NCI-H2171 (cell line): ENCODE measurements at places on chromosomes 7 and 10.

- DNase-seq = no peak
Observed at GRCh38 chr7:2258661-2259365, 16.8 kb downstream of the NUDT1 start.

- no peak for DNase-seq
Observed at GRCh38 chr7:82017334-82017943, 247.6 kb upstream of the HGF start.

- DNase-seq = no peak
Observed at GRCh38 chr7:96330193-96330592, 8.3 kb upstream of the SLC25A13 start.

GRCh38 chr10:31940839-31941653, 12.4 kb upstream of the ARHGAP12 start:
- no peak for DNase-seq

DNA sequence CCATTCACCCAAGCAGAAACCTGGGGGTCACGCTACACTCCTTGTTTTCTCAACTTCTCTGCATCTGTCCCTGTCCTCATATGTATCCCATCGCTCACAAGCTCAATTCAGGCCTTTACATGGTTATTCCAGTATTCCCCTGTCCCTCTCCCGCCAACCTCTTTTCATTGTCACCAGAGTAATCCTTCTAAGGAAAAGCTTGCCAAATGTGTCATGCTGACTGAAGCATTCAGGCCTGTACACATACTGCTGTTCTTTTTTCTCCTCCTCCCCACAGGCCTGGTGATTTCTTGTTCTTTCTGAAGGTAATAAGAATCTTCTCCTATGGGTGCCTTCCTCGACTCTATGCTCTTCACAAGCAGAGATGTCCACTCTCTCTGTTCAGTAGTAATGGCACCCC, 282.2 kb downstream of the PHTF2 start:
- DNase-seq = no peak

GRCh38 chr10:58867683-58868082, 308.8 kb upstream of the PHYHIPL start:
- no peak for DNase-seq

GRCh38 chr10:93445097-93445960, 36.8 kb downstream of the MYOF start:
- DNase-seq = peak; percentile 64

DNA sequence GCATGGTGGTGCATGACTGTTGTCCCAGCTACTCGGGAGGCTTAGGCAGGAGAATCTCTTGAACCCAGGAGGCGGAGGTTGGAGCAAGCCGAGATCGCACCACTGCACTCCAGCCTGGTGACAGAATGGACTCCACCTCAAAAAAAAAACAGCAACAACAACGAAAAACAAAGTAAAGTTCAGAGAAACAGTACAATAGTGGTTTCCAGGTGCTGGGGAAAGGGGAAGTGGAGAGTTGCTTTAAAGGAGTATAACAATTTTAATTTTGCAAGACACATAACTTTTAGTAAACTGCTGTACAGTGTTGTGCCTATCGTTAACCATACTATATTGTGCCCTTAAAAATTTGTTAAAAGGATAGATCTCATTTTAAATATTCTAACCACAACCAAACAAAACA, 662.7 kb upstream of the POT1 start:
- no peak for DNase-seq

- no peak for DNase-seq
Observed at GRCh38 chr10:131727560-131727959, 173.2 kb upstream of the PPP2R2D start.

- no peak for DNase-seq
Observed at GRCh38 chr10:49534670-49535381, 4.1 kb downstream of the ERCC6 start.

- peak; percentile 52 for DNase-seq
Observed at GRCh38 chr10:97851341-97852001, 1.8 kb downstream of the GOLGA7B start.

GRCh38 chr10:33395201-33395600, 60.7 kb upstream of the NRP1 start:
- DNase-seq = no peak

GRCh38 chr10:5895365-5895764, 5.3 kb downstream of the FBH1 start:
- no peak for DNase-seq

DNA sequence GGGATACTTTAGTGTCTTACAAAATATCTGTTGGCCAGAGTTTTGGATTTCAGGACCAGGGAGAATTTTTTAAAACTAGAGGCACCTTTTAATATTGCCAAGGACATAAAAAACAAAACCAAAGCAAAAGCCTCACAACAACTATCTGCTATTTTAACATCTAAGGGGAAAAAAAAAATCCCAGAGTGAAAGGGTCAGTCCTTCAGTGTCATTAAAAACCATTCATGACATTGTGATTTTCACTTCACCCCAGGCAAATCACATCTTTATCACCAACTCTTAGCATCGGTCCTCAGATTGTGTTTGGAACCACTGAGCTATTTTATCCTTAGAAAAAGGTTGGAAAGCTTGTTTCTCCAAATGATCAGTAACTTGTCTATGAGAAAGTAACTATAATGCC, 10.7 kb downstream of the CEP41 start:
- DNase-seq = no peak

DNA sequence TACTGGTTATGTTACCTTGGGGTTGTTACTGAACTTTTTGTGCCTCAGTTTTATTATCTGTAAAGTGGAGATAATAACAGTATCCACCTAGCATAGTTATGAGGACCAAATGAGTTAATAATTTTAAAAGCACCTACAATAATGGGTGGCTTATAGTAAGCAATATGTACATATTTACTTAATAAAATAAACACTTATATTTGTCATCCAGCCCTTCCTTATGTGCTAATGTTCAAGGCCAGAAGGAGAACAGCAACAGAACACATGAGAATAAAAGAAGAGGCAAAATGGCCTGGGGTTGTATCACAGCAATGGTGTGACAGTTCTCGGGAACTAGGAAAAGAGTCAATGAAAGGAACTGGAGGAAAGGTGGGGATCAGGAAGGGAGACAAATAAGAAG, 255.4 kb upstream of the LRGUK start:
- DNase-seq = no peak

DNA sequence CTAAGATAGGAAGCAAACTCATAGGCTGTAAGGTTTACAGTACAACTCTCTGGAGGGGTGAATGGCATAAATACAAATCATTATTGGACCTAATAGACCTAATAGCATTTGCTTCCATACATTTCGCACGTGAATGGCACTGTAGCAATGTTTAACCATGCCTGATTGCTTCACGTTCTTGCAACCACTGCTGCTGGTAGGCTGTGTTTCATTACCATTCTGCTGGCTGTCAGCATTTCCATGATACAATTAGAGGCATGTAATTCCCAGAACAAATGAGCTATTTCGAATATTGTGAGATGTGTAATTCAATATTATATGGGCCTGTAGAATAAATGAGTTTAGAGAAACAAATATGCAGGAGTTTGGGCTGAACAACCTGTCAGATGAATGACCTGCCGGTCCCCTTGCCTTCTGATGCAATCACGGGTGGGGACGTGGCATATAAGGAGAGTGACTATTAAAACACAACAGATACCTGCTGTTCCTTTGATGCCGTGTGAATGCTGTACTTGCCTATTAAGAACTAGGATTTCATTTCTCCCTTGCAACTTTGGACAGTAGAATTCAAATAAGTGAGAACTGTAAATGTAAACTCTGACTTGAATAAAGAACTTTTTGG, 393.4 kb downstream of the ACTR3B start:
- DNase-seq = no peak

- DNase-seq = no peak
Observed at GRCh38 chr10:133445751-133446708, 7.7 kb upstream of the SCART1 start.

GRCh38 chr7:104980841-104981671, 32.9 kb upstream of the KMT2E start:
- DNase-seq = peak; percentile 49

DNA sequence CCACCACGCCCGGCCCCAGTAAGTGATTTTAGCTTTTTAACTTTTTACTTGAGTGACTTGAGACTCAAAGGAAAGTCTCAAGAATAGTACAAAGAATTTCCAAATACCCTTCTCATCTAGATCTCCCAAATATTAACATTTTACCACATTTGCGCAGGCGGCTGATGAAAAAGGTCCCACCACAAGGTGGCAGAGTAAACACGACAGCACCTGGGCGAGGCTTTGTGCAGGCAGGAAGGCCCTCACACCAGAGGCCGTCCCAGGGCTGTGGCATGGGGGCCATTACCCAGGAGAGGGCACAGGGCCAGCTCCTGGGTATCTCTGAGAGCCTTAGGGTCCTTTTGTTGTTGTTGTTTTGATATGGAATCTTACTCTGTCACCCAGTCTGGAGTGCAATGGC, 50.0 kb upstream of the WIPI2 start:
- DNase-seq = no peak

DNA sequence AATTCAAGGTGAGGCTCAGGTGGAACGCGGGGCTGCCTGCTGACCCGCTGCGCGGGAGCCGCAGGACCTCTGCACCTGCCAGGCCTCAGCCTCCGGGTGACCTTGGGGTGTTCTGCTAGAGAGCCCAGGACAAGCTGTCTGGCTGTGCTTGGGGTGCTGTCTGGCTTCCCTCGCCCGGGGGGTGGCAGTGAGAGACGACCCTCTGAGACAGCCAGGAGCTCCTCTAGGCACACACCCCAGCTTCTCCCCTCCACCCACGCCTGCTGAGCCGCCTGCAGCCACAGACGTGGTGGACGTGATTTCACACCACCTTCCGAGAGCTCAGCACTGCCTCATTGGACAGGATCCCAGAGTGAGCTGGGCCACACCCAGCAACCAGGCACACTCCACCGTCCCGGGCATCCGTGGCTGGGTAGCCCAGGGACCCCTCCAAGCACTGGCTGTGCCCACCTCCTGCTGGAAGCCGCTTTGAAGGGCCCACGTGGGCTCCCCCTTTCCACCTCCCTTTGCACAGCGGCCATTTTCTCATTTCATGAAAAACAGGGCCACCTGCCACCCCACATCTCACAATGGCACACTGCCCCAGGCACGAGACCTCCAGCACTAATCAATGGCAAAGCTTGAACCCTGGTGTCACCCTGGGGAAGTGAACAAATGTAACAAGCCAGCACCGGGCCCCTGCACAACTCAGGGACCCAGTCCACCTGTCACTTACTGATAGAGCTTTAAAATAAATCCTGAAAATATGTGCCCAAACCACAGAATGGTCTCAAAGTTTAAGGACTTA, 35.0 kb downstream of the ZFAND2A start:
- DNase-seq = no peak

DNA sequence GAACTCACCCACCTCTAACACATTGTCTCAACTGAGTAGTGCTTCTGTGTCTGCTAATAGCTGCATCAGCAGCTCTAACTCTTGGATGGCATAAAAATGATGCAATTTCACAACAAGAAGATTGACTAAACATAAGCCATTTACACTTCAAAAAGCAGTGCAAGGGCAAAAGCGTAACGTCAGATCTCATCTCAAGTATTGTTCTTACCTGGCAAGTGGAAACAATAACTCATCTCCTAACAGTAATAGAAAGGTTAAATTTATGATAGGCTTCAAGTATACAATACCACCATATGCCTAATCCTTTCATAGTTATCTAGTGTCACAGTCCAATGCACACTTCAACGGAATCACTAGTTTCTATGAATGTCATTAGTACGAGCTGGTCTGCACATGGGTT, 14.8 kb downstream of the TPK1 start:
- peak; percentile 33 for DNase-seq

DNA sequence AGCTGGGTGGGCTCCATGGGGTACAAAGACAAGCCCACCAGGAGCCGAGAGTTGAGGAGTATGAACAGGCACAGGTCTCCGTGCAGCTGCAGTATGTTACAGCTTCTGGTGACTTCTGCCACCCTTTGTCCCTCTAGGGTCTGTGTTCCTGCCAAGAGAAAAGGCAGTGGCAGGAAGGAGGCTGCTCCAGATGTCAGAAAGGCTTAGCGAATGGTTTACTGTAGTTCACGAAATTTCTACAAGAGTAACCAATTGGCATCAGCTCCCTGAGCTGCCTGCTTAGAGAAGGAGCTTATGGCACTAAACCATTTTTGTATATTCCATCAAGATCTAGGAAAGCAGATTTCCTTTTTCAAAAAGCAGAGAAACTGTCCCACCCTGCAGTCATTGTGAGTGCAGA, 48.2 kb upstream of the TMEM72 start:
- no peak for DNase-seq

GRCh38 chr10:110423650-110424049, 74.1 kb upstream of the DUSP5 start:
- no peak for DNase-seq

- DNase-seq = no peak
Observed at GRCh38 chr7:47647181-47647917, 65.4 kb upstream of the TNS3 start.

GRCh38 chr7:30923009-30923773, 11.5 kb downstream of the AQP1 start:
- no peak for DNase-seq

DNA sequence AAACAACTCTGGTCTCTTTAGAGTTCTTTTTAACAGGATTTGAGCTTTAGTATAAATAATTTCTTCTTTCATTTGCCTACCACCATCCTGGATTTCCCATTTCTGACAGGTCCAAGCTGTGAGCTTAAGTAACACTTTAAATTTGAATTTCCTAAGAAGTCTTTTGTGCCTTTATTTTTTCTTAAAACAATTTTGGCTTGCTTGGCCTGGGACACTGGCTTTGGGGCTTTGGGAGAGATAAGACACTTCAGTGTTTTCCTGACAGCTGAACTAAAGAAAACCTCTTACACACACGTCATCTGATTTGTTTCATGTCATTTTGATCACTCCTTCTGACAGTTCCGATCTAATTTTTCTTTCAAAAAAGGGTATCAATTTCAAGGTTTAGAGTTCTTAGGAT, 121.3 kb upstream of the BMPER start:
- no peak for DNase-seq

- no peak for DNase-seq
Observed at GRCh38 chr10:11593612-11594011, 17.8 kb downstream of the USP6NL start.

- DNase-seq = no peak
Observed at GRCh38 chr10:99233689-99234037, 2.0 kb downstream of the HPSE2 start.

DNA sequence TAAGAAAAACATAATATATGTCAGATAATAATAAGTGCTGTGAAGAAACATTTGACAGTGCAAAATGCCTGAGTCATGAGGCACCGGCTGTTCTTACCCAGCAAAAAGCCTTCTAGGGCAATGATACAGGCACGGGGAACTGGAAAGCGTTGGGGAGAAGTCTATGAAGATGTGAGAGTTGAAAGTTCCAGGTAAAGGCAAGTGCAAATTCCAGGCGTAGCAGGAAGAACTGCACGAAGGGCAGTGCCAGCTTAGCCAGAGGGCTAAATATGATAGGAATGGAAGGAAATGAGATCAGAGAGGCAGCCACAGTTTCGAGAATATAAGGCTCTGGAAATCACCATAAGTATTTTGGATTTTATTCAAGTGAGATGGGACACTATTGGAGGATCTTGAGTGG, 87.0 kb downstream of the IPMK start:
- no peak for DNase-seq
